ENCODE measurements at places on chromosomes 5 and 9.
A peak's percentile ranks its signal among the peaks of the same experiment; 100 is the strongest.

GRCh38 chr5:104412649-104413240 lies 850.2 kb upstream of the NUDT12 start:
- H3K4me3 ChIP-seq, result no peak overlapping the region
- no peak for DNase-seq
- no peaks in the 10 kb centered on the region for H3K36me3 ChIP-seq
- H3K27me3 ChIP-seq, result no peaks in the 10 kb centered on the region

- no peak overlapping the region for H3K27ac ChIP-seq
- no peaks in the 10 kb centered on the region for H3K4me1 ChIP-seq
- H3K36me3 ChIP-seq, result no peaks in the 10 kb centered on the region
- H3K27me3 ChIP-seq, result no peaks in the 10 kb centered on the region
These were observed 224.6 kb downstream of the PLK2 start for GRCh38 chr5:58235299-58235698.

- H3K36me3 ChIP-seq, result peaks cover 18% of the 10 kb centered on the region
- H3K4me3 ChIP-seq, result no peak overlapping the region
- peaks cover 45% of the 10 kb centered on the region for H3K4me1 ChIP-seq
- DNase-seq, result no peak
- peak overlapping the region; percentile 3 for H3K27ac ChIP-seq
These were observed 2.0 kb upstream of the NSD1 start for GRCh38 chr5:177131352-177132135.

DNA sequence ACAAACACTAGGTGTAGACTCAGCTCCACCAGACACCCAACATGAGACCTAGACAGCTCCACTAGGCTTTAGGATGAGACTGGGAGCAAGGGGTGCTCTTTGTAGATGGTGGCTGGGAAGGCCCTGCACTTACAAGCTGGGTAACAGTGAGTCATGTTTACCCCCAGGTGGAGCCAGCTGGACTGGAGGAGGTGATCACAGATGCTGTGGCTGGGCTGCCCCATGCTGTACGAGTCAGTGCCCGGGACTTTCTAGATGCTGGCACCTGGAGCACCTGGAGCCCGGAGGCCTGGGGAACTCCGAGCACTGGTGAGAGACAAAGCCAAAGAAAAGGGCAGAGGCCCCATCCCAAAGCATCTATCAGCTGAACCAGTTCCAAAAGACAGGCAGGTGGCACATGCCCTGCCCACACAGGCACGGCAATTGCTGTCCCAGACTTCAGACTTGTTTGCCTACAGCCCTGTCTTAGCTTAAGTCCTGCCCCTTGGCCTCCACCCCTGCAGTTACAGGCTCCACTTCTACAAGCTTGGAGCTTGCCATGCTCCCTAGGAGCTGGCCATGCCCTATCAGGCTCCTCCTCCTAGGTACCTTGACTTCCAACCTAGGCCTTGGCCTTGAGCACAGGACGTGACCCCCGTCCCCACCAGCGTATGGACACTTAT lies 2.7 kb downstream of the CCL27 start:
- DNase-seq, result no peak
- H3K27me3 ChIP-seq, result no peaks in the 10 kb centered on the region
- no peak overlapping the region for H3K27ac ChIP-seq
- H3K4me1 ChIP-seq, result peaks cover 33% of the 10 kb centered on the region

GRCh38 chr9:89410641-89411350 lies 87.1 kb downstream of the SEMA4D start:
- DNase-seq, result peak; percentile 56
- peak overlapping the region; percentile 93 for H3K27ac ChIP-seq
- H3K36me3 ChIP-seq, result peaks cover 86% of the 10 kb centered on the region

- DNase-seq, result no peak
- peaks cover 12% of the 10 kb centered on the region for H3K4me1 ChIP-seq
- no peaks in the 10 kb centered on the region for H3K36me3 ChIP-seq
- no peak overlapping the region for H3K4me3 ChIP-seq
- no peaks in the 10 kb centered on the region for H3K27me3 ChIP-seq
- no peak overlapping the region for H3K27ac ChIP-seq
These were observed 40.8 kb upstream of the GNPDA1 start for GRCh38 chr5:142053426-142054151.

DNA sequence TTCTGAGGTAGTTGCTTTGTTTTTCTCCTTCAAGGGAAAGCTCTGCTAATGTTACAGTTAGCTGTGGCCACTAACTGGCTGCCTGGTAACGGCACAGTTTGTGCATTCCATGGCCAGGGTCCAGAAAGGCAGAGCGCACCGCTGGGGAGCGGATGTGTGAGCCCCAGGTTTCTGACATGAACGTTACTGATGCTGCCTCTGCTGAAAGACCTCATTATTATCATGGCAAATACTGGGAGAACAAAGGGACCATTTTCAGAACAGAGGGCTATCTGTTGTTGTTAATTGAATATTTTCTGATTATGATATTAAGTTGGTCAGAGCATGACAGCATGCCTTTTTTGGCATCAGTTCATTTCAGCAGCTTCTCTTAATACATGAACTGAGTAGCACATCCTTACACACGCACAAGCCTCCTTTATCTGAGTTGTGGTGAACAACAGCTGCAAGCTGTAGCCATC lies 134.1 kb downstream of the NUDT12 start:
- no peaks in the 10 kb centered on the region for H3K36me3 ChIP-seq
- DNase-seq, result no peak
- no peak overlapping the region for H3K4me3 ChIP-seq
- H3K27me3 ChIP-seq, result peaks cover 10% of the 10 kb centered on the region

GRCh38 chr9:1129382-1129781 lies 79.2 kb downstream of the DMRT2 start:
- no peak for DNase-seq
- H3K4me1 ChIP-seq, result no peaks in the 10 kb centered on the region
- H3K27me3 ChIP-seq, result no peaks in the 10 kb centered on the region
- no peak overlapping the region for H3K27ac ChIP-seq
- no peak overlapping the region for H3K4me3 ChIP-seq

DNA sequence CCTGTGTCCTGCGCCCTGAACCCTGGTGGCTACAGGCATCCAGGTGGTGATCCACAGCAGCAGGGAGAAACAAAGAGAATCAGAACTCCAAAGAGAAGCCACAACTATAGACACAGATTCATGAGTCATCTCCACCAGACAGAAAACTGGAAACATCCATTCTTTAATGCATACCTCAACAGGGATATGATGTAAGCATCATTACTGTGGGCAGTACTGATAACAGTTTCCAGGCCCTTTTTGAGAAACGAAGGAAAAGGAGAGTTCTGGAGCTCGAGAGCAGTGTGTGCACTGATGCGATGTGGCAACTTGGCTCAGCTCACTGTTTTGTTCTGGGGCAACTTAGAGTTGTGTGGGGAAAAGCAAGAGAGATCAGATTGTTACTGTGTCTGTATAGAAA lies 215.6 kb upstream of the ADAMTS16 start:
- no peak overlapping the region for H3K27ac ChIP-seq
- DNase-seq, result no peak
- H3K4me3 ChIP-seq, result no peak overlapping the region
- no peaks in the 10 kb centered on the region for H3K36me3 ChIP-seq
- H3K27me3 ChIP-seq, result no peaks in the 10 kb centered on the region
- H3K4me1 ChIP-seq, result no peaks in the 10 kb centered on the region

GRCh38 chr9:16161483-16161882 lies 608.6 kb downstream of the CCDC171 start:
- no peaks in the 10 kb centered on the region for H3K27me3 ChIP-seq
- H3K4me1 ChIP-seq, result no peaks in the 10 kb centered on the region
- no peak overlapping the region for H3K4me3 ChIP-seq
- no peaks in the 10 kb centered on the region for H3K36me3 ChIP-seq
- no peak overlapping the region for H3K27ac ChIP-seq
- DNase-seq, result no peak

DNA sequence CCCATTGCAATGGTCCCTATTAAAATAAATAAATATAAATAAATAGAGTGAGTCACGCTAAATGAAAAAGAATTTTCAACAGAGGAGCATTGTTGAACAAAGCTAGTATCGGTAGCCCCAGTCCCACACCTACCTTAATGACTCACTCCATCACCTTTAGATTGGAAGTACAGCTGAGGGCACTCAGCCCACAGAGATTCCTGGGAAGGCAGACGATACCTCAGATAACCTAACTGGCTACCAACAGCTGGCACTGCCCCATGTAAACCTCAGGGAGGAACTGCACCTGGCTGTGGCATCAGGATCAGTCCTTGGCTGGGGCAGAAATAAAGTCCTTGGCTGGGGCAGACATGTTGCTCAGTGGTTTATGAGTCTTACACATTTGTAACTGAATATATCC lies 49.3 kb downstream of the SPRY4 start:
- H3K4me3 ChIP-seq, result no peak overlapping the region
- H3K36me3 ChIP-seq, result no peaks in the 10 kb centered on the region
- no peaks in the 10 kb centered on the region for H3K27me3 ChIP-seq
- no peaks in the 10 kb centered on the region for H3K4me1 ChIP-seq
- H3K27ac ChIP-seq, result no peak overlapping the region
- DNase-seq, result no peak

DNA sequence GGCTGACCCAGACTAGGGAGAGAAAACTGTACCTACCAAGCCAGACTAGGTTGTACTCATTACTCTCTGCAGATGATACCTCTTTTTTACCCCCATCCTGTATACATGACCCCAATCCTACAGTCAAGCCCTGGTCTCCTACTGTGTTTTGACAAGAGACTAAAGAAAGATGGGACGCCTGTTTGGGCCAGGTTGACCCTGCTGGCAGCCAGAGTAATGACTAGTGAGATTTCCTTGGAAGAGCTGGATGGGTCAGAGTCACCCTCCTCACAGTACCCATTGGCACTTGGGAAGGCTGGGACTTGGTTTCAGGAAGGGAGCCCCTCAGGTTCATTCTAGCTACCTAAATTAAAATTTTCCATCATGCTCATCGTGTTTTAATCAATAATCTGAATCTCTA lies 89.7 kb upstream of the NR4A3 start:
- no peaks in the 10 kb centered on the region for H3K36me3 ChIP-seq
- no peaks in the 10 kb centered on the region for H3K4me1 ChIP-seq
- H3K27me3 ChIP-seq, result peaks cover 7% of the 10 kb centered on the region

Measured in activated CD4-positive, alpha-beta memory T cell treated with anti-CD3 and anti-CD28 coated beads, Interleukin-2, amount 10 ng/mL, durations not matched to agents 7 days and 5 days (primary cell).